ENCODE measurements at places on chromosomes 12 and 14.

- DNase-seq = no peak
Observed at GRCh38 chr14:96962337-96962736, 165.2 kb downstream of the VRK1 start.

GRCh38 chr12:50564237-50564947 is 59.6 kb downstream of the DIP2B start:
- DNase-seq = no peak

GRCh38 chr12:48119834-48120195 is 651 bp downstream of the PFKM start:
- DNase-seq = no peak

- no peak for DNase-seq
Observed at GRCh38 chr14:95011445-95012006, 145.8 kb downstream of the DICER1 start.

DNA sequence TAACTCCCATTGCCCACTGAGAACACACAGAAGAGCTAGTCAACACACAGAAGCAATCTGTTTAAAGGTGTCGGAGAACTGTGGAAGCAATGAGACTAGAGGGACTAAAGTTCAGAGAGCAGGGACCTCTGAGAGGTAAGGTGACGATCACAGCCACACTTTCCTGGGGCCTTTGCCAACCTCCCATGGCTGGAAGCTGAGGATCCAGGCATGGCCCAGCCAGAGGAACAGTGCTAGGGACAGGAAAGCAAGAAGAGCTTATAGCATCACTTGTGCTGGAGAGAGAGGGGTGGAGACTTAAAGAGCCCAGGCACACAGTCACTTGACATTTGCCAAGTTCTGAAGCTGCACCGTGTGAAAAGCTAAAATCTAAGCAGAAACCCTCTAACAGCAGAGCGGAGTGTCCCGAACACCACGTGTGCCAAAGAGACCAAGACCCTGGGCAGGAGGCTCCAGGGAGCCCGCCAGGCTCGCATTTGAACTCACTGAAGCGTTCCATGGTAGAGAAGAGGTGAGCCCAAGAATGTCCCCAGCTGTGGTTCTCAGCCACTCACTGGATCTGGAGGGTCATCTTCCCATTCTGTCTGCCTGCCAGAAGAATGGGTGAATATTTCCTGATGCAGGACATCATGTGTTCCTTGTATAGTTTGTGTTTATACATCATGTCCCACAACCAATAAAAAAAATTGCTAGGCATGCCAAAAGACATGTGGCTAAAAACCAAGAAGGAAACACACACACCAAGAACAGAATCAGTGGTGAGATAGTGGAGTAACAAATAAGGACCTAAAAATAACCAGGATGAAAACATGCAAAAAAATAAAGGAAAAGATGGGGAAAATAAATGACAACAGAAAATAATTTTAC is 174.0 kb upstream of the C14orf180 start:
- no peak for DNase-seq

- no peak for DNase-seq
Observed at GRCh38 chr12:29415111-29415510, 34.1 kb upstream of the ERGIC2 start.

- no peak for DNase-seq
Observed at GRCh38 chr12:12319451-12320183, 30.4 kb downstream of the MANSC1 start.

DNA sequence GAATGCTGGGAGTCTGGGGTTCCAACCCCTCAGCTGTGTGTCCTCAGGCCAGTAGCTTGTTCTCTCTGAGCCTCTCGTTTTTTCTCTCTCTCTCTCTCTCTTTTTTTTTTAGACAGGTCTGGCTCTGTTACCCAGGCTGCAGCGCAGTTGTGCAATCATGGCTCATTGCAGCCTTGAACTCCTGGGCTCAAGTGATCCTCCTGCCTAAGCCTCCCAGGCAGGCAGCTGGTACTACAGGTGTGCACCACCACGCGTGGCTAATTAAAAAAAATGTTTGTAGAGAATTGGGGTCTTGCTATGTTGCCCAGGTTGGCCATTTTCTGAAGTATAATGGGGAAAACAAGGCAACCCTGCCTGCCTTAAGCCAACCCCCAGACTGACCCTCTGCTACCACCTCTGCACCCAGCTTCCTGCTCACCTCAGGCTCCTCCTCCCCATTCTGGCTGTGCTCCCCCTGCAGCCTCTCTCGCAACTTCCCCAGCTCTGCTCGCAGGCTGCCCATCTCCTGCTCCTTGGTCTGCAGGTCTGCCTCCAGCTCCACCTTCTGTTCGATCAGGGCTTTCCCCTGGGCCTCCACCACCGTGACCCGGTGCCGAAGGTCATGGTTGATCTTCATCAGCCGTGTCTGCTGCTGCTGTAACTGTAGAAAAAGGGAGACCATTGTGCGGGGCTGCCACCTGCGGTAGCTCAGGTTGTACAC is 35.2 kb downstream of the RILPL1 start:
- no peak for DNase-seq

DNA sequence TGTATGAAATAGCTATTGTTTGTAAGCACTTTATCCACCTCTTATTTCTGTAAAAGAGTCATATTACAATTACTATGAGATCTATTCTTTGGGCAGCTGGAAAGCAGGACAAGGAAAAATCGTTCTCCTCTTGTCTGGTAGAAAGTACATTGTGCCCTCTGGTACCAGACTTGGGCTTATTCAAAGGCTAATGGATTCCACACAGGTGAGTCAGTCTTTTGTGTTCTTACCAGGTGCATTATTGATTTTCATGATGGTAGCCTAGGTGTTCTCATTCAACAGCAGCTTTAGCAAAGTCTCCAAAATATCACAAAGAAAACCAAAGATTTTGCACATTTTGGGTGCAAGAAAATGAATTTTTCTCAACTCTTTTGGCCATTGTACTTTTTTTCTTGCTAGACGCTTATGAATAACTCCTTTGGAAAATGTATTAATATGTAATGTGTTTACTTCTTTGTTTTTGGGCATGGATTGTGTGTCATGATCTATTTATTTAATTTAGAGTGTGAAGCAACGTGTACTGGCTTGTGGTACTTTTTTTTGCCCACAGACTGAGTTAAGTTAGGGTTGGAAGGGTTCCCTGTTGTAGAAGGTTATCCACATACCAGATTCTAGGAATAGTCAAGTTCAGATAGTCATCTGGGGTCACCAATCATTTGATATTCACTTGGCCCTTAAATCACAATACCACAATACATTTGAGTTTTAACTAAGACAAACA is 26.2 kb downstream of the MNAT1 start:
- DNase-seq = no peak

DNA sequence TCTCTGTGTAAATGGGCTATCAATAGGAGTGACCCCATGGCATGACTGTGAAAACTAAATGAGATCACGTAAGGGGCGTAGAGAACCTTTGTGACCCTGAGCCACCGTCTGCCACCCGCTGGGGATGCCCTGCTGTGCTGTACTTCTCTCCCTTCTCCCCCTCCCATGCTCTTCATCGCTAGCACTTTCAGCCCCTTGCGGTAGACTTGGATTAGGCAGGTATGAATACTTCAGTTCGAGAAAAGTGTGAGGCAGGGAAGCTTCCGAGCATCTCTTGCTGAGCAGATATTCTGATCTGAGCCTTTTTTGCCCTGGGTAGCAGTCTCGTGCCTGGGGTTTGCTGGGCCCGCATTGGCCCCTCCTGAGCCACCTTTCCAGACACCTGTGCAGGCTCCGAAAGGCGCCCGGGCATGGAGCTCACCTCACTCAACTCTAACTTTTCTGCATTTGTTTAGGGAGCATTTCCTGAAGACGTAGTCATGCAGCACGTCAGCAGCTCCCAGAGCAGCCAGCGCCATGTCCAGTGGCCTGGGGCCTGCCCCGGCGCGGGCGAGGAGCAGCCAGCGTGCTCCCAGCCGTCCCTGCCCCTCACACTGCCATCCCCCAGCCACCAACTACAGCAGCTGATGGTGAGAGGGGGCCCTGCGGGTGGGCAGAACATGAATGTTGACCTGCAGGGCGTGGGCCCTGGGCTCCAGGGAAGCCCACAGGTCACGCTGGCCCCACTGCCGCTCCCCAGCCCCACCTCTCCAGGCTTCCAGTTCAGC is 40.4 kb downstream of the DDX51 start:
- DNase-seq = no peak

DNA sequence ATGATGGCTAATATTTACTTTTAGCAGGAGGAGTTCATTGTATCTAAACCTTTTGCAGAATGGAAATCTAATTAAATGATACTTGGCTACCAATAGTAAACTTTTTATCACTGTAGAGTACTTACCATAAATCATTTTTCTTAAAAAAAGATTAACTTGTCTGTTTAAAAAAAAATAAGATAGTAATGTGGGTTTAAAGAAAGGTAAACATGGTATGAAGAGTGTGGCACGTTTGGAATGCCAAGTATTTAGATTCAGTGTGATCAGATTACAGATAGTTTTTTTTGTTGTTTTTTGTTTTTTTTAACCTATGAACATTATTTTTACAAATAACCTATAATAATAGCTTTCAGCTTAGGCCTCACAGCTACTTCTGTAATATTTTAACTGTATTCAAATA is 25.8 kb downstream of the KTN1 start:
- DNase-seq = no peak

GRCh38 chr12:89706986-89707702 is 1.5 kb downstream of the ATP2B1 start:
- no peak for DNase-seq

GRCh38 chr12:103829092-103829491 is 11.9 kb downstream of the NT5DC3 start:
- no peak for DNase-seq

DNA sequence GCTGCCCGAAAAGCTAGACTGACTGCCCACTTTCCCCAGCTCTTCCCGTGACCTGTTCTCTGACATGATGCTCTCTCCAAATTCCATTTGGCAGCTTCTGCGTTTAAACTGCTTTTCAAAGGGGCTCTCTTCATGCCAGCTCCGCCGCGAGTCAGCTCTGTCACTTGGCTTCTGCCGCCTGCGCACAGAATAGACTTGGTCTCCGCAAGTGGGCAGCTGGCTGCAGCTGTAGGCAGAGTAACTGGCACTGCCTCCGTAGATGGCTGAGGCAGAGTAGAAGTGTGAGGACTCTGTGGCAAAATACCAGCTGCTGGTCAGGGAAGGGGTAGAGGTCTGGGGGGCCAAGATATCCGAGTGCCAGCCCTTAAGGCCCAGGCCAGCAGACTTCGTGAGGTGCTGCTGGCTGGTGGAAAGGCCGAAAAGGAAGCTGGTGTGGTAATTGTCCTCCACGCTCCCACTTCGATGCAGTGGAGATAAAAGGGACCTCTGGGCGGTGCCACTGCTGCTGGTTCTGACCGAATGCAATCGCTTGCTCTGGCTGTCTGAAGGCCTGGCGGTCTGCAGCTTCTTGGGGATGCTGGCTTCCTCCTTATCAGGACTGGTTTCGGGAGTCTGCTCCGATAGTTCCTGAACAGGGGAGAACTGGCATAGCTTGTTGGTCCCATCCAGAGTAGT is 85.7 kb downstream of the DUSP16 start:
- no peak for DNase-seq

DNA sequence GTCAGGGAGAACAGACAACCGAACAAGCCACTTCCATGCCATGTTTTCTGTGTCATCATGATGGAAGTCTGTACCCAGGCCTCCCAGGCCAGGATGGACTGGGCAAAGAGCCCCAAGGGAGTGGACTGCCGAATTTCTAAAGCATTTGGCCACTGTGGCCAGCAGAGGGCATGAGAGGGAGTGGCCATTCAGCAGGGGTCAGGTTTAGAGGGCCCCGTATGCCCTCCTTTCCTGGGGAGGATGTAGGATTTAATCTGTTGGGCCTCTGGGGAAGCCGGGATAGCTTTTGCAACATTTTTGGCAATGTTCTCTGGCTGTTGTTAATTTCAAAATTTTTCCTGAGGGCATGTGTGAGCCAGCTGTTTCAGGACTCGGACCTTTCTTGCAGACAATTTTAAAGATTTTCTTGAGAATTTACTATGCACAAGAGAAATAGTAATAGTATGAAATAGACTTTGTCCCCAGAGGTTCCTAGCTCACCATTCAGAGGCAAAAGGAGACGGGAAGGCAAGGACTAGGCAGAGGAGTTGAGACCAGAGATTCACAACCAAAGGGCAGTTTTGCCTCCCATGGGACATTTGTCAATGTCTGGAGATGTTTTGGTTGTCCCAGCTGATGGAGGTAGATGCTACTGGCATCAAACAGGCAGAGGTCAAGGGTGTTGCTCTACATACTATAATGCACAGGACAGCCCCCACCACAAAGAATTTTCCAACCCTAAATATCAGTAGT is 18.0 kb downstream of the ACACB start:
- no peak for DNase-seq

DNA sequence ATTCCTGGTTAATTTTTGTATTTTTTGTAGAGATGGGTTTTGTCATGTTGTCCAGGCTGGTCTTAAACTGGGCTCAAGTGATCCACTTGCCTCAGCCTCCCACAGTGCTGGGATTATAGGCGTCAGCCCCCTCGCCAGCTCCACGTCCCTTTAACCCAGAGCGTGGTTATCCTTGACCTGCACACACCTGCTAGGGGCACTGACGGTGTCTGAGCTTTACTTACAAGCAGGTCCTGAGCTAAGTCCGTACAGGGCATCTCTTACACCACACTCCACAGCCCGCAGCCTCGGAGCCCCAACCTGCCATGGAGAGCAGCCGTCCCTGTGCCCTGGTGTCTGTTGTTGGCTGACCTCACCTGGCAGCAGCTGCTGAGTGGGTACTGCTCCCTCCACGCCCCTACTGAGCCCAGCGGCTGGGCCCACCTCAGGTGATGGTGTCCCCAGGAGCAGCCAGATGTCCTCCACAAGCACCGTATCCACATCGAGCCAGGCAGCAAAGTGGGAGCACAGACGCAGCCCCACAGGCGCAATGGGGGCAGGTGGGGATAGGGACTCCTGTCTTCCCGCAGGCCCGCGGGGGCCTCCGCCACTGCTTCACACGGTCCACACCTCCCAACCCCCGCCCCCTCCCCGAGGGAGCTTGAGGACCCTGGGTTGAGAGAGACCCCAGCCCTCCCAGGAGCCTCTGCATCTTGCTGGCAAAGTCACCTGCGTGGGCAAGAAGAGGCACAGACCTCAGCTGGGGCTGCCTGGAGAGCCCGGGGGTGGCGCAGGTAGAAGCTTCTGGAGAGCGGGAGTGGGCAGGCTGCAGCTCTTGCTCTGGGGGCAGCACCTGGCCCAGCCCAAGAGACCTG is 325.4 kb upstream of the SFSWAP start:
- DNase-seq = peak; percentile 69

- DNase-seq = no peak
Observed at GRCh38 chr14:22266142-22266442, 322.9 kb downstream of the DAD1 start.

GRCh38 chr12:128266541-128267130 is 334 bp upstream of the TMEM132C start:
- DNase-seq = no peak

- no peak for DNase-seq
Observed at GRCh38 chr12:91327131-91327530, 144.5 kb upstream of the DCN start.

DNA sequence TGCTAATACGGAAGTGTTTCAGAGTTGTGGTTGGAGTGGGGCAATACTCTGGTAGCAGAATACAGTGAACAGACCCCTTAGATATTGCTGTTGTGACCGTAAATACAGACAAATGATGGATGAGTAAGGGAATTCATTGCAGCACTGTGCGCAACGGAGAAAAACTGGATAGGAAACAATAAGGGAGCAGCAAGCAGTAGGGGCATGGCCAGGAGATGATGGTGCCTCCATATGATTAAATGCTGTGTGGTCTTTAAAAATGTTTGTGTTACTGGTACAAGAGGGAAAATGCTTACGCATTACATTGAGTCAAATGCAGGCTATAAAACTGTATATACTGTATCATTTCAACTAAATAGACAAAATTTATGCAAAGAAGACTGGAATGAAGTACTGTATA is 61.6 kb downstream of the EML1 start:
- DNase-seq = no peak

- no peak for DNase-seq
Observed at GRCh38 chr12:45540661-45541341, 188.7 kb upstream of the ARID2 start.

GRCh38 chr14:31717294-31718085 is 156.3 kb downstream of the NUBPL start:
- DNase-seq = no peak
